ENCODE measurements at places on chromosomes 4 and X. TPM values are rescaled to one million over a fixed set of nuclear protein-coding genes. Genes with fewer than 3 reads are reported as not detected.

DNA sequence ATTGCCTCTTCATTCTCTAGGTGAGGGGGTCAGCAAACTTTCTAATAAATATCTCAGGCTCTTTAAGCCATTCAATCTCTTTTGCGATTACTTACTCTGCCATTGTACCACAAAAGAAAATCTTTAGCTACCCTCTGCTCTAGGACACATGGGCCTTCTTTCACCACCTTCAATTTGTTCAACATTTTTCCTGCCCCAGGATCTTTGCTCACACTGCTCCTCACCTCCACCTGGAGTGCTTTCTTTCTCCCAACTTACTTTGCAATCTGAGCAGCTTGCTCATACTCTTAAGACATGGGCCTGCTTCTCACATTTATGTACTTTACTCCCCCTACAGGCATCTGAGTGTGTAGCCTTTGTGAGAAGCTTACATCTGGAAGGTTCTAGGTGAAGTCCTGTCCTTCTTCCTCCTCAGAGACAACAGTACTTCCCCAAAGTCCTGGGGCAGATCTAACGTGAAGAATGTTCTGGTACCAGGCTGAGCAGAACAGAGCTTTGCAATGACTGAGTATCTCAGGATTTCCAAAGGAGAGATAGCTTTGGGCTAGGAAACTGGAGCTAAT lies 55.0 kb upstream of the PRDM5 start:
- H3K4me3 ChIP-seq, result no peak overlapping the region
- H3K36me3 ChIP-seq, result no peaks in the 10 kb centered on the region
- DNase-seq, result peak; percentile 33
- H3K4me1 ChIP-seq, result no peaks in the 10 kb centered on the region
- H3K27ac ChIP-seq, result no peak overlapping the region

- no peak overlapping the region for H3K27ac ChIP-seq
- no peaks in the 10 kb centered on the region for H3K36me3 ChIP-seq
- H3K4me3 ChIP-seq, result no peak overlapping the region
- DNase-seq, result no peak
These were observed 1.6 kb downstream of the GRIA3 start for GRCh38 chrX:123185721-123186120.

GRCh38 chr4:174420316-174420715 lies 102.0 kb downstream of the HPGD start:
- no peak for DNase-seq
- no peaks in the 10 kb centered on the region for H3K36me3 ChIP-seq
- H3K4me3 ChIP-seq, result peak overlapping the region; percentile 23
- H3K4me1 ChIP-seq, result peaks cover 35% of the 10 kb centered on the region
- no peaks in the 10 kb centered on the region for H3K27me3 ChIP-seq

GRCh38 chr4:85779165-85779564 lies 304.2 kb downstream of the ARHGAP24 start:
- H3K4me1 ChIP-seq, result no peaks in the 10 kb centered on the region
- H3K27me3 ChIP-seq, result no peaks in the 10 kb centered on the region
- no peak overlapping the region for H3K4me3 ChIP-seq
- no peak for DNase-seq
- H3K27ac ChIP-seq, result no peak overlapping the region

DNA sequence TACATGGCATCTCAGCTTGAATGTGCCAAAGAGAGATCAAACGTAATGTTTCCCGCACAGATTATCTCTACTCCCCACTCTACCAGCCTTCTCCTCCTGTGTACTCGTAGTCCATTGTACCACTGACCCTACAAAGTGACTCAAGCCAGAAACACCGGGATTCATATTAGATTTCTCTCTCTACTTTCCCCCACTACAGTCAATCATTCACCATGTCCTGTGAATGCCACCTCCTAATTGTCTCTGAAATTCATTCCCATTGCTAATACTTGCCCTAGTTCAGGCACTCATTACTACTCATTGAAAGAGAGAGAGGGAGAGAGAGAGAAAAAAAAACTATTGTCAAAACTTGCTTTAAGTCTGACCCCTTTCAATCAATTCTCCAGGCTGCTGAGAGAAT lies 78.2 kb upstream of the LHFPL1 start:
- no peaks in the 10 kb centered on the region for H3K4me1 ChIP-seq
- no peak overlapping the region for H3K4me3 ChIP-seq
- H3K27ac ChIP-seq, result no peak overlapping the region

GRCh38 chr4:40918330-40918729 lies 168.6 kb downstream of the NSUN7 start:
- H3K4me1 ChIP-seq, result peaks cover 3% of the 10 kb centered on the region
- no peaks in the 10 kb centered on the region for H3K27me3 ChIP-seq
- DNase-seq, result no peak
- no peaks in the 10 kb centered on the region for H3K36me3 ChIP-seq
- H3K4me3 ChIP-seq, result no peak overlapping the region

DNA sequence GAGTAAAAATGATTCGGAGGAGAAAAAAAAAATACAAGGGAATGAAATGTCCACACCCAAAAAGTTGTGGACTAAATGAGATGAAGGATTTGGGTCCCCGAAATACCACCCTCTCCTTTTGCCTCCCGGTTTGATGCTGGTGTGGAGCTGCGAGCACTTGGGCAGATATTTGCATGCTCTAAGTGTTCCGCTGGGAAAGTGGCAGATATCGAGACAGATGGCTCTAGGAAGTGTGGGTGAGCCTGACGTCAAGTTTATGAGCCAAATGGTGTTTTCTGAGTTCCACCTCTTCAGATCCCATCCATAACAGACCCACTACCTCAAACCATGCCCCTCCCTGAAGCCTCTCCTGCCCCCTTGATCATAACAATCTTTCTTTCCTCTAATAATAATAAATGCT lies 228.6 kb downstream of the QDPR start:
- H3K4me3 ChIP-seq, result no peak overlapping the region
- H3K4me1 ChIP-seq, result no peaks in the 10 kb centered on the region
- no peak for DNase-seq
- H3K27me3 ChIP-seq, result no peaks in the 10 kb centered on the region
- H3K36me3 ChIP-seq, result no peaks in the 10 kb centered on the region

GRCh38 chr4:173860094-173860493 lies 330.1 kb upstream of the HAND2 start:
- no peak overlapping the region for H3K27ac ChIP-seq
- no peak for DNase-seq
- no peak overlapping the region for H3K4me3 ChIP-seq
- H3K36me3 ChIP-seq, result no peaks in the 10 kb centered on the region

CXCL3 gene
- total RNA-seq, result not detected

CXCL9 gene
- not detected for total RNA-seq

HSD17B13 gene
- total RNA-seq, result 0.16 TPM

Measured in activated CD8-positive, alpha-beta T cell treated with anti-CD3 and anti-CD28 coated beads, Interleukin-2, amount 10 ng/mL, durations not matched to agents 7 days and 5 days (primary cell).